Hematopoietic multipotent progenitor cell (in vitro differentiated cells): ENCODE measurements at places on chromosomes 2 and 18. TPM values are rescaled to one million over a fixed set of nuclear protein-coding genes. Genes with fewer than 3 reads are reported as not detected.

DNA sequence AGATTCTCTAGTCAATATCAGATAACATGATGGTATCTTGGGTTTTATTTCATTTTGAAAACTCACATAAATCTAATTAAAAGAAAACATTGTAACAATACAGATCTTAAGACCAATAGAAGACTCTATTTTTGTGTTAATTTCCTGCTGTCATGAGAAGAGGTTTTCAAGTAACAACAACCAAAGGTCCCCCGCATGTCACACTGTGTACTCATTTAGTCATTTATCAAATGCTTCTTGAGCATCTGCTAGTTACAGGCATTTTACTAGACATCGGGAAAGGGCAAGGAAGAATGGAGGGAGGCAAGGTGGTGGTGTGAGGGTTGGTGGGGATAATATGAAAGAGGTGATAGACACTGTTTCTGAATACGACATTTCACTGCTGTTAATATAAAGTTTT lies 77.7 kb upstream of the CHRNA1 start:
- DNase-seq = no peak

GRCh38 chr18:45316127-45316526 lies 299.1 kb upstream of the SLC14A2 start:
- no peak for DNase-seq

DNA sequence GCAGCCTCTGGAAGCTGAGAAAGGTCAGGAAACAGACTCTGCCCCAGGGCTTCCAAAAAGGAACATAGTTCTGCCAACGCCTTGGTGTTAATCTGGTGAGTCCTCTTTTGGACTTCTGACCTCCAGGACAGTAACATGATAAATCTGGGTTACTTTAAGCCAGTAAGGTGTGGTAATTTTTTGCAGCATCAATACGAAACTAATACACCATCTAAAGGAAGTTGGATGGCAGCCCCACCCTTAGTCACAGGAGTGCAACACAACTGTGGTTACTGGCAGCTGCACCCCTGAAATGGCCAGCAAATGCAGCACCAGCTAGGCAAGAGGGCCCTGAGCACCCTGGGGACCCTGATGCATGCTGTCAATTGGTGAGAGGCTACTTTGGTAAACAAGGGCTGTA lies 25.8 kb downstream of the CREG2 start:
- no peak for DNase-seq

GRCh38 chr2:224126003-224126402 lies 86.9 kb upstream of the SERPINE2 start:
- DNase-seq = no peak

DNA sequence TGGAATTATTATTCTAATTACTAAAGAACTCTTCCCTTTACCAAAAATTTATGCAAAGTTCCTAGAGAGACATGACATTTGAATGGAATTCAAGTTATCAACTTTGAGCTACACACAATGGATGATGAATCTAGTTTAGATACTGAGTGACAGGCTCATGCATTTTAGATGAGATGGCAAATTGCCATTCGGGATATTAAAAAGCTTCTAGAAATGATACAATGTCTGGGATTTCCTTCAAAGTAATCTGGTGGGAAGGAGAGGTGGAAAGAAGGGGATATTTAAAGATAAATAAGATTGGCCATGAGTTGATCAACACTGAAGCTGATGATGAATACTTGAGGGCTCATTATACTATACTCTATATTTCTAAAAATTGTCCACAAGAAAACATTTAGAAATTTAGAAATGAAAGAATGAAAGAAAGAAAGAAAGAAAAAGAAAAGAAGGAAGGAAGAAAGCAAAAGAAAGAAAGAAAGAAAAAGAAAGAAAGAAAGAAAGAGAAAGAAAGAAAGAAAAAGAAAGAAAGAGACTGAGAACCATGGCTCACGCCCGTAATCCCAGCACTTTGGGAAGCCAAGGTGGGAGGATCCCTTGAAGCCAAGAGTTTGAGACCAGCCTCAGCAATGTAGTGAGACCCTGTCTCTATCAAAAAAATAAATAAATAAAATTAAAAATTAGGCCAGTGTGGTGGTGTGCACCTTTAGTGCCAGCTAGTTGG lies 62.6 kb upstream of the NEDD4L start:
- DNase-seq = no peak

Gene COBLL1
- total RNA-seq = 10.2 TPM

Gene ARL6IP6
- 12.1 TPM for total RNA-seq

Gene ATG9A
- total RNA-seq = 56.8 TPM
